CD4-positive, alpha-beta T cell (primary cell): ENCODE measurements at places on chromosomes 1 and 21. TPM values are rescaled to one million over a fixed set of nuclear protein-coding genes. Genes with fewer than 3 reads are reported as not detected.

- H3K4me1 ChIP-seq: no peaks in the 10 kb centered on the region
- DNase-seq: no peak
- no peak overlapping the region for H3K4me3 ChIP-seq
- H3K27me3 ChIP-seq: no peaks in the 10 kb centered on the region
- no peaks in the 10 kb centered on the region for H3K36me3 ChIP-seq
Measured at GRCh38 chr1:212650228-212650627, 41.7 kb downstream of the ATF3 start.

FAM177B gene
- total RNA-seq: not detected

DNA sequence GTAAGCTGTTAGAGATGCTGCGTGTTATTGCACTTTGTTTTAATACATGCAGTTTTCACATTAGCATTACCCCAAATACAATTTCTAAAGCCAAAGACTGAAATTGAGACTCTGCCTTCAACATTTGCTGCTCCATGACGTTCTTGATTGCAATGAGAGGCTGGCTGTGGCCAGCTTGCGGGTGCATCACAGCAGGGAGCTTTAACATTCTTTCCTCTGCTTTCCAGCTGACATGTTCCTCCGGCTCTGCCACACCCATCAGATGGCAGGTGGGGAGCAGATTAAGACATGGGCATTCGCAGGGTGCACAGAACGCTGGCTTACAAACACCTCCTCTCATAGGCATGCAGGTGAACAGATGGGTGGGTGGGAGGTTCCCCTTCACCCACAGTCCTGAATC, 314.1 kb downstream of the DISC1 start:
- no peak overlapping the region for H3K4me3 ChIP-seq
- H3K4me1 ChIP-seq: no peaks in the 10 kb centered on the region
- H3K27ac ChIP-seq: no peak overlapping the region
- DNase-seq: no peak
- no peaks in the 10 kb centered on the region for H3K27me3 ChIP-seq

DNA sequence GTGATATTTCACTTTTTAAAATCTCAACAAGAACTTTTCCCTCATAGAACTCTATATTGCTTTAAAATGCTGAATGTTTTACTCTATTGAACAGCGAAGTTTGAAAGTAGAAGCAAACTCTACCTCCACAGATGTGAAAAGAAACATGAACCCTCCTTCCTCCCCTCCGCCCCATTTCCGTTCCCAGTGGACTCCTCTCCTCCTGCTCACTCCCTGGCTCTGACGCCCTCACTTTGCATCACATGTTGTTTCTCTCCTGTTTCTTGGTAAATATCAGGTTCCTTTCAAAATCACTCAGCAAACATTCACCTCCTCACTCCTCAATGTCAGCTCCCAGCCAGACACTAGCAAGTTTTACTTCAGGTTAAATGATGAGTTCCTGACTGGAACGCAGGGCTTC, 34.6 kb downstream of the KCNH1 start:
- H3K4me1 ChIP-seq: no peaks in the 10 kb centered on the region
- no peak for DNase-seq
- H3K27me3 ChIP-seq: no peaks in the 10 kb centered on the region
- H3K36me3 ChIP-seq: no peaks in the 10 kb centered on the region
- no peak overlapping the region for H3K4me3 ChIP-seq

- DNase-seq: no peak
- H3K27me3 ChIP-seq: no peaks in the 10 kb centered on the region
- no peaks in the 10 kb centered on the region for H3K4me1 ChIP-seq
- no peak overlapping the region for H3K27ac ChIP-seq
- H3K36me3 ChIP-seq: no peaks in the 10 kb centered on the region
- no peak overlapping the region for H3K4me3 ChIP-seq
Measured at GRCh38 chr1:82317671-82318070, 516.9 kb downstream of the ADGRL2 start.

DNA sequence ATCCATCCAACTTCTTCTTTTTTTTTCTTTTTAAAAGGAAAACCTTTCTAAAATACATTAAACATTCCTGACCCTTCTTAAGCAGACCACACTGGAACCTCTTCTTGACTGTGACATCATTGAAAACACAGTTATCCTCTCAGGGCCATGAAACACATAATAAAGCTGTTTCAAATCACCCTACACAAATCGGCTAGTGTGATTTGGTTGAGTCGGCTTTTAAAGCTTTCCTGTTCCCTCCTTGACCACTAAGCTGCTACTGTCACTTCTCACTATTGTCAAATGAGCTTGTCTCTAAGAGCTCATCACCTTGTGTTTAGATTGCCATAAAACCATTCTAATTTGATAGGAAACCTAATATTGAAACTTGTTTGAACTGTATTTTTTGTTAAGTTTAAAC, 5.9 kb downstream of the USP24 start:
- peaks cover 4% of the 10 kb centered on the region for H3K36me3 ChIP-seq
- H3K4me3 ChIP-seq: no peak overlapping the region
- no peak for DNase-seq
